ENCODE measurements at places on chromosomes 12 and 14.

DNA sequence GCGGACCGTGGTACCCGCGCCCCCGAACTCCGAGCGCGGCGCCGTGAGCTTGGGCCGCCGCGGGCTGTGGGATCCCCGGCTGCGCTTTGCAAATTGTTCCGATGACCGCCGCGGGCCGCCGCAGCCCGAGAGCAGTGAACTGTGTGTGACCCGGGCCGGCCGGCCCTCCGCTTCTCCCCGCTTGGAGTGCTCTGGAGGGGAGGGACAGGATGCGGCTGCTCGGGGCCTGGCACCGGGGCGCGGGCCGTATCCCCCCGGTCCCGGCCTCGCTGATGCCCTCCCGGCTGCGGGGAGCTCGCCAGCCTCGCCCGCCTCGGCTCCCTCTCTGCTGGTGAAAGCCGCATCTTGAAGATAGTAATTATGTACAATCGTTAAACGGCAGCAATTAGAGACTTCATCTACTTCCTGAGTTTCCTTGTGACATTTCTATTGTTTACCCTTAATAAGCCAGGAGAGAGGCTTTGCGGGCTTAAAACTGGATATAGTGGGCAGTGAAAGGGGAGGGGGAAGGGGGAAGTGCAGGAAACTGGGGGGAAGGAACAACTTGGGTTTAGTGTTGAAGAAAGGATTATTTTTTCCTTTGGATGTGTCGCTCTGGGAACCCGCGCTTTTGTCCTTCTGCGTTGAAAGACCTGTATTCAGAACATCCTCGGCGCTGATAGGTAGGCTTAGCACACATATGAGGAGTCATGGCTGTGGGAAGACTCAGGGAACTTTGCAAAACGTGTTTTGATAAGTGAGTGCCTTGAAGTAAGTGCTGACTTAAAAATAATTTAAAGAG, 1.2 kb downstream of the PELI2 start:
- peak; percentile 25 for DNase-seq

DNA sequence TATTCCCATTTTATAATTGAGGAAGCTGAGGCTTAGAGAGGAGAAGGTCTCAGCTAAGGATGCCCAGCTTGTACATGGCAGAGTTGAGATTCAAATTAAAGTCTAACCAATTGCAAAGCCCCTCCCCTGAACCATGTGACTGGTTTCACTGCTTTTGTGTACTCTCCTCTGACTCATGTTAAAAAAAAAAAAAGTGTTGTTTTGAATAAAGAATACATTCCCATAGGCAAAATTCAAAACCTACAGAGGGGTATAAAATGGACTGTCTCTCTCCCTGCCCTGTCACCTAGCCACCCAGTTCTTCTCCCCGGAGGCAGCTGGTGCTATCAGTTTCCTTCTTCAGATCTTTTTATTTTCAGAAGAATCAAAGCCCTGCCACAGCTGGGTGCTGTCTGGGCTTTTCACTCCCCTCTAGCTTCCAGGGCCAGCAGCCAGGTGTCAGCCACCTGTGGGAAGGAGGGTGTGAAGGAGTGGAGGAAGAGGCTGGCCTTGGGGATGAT, 5.4 kb downstream of the PSMD9 start:
- DNase-seq, result peak; percentile 50

- DNase-seq, result no peak
Observed at GRCh38 chr14:24232645-24233537, at the start of gene GMPR2. TSS of gene GMPR2 (plus strand) at chr14:24232929. CDS start at chr14:24233254, 325 bp downstream.

GRCh38 chr14:88488897-88489296, 65.9 kb downstream of the PTPN21 start:
- DNase-seq, result no peak

GRCh38 chr14:75548544-75548943, 26.3 kb downstream of the BATF start:
- DNase-seq, result peak; percentile 76

- DNase-seq, result no peak
Observed at GRCh38 chr12:49733219-49734017, 7.9 kb upstream of the TMBIM6 start.

GRCh38 chr12:80622271-80622670, 85.2 kb upstream of the MYF6 start:
- DNase-seq, result peak; percentile 26

- peak; percentile 67 for DNase-seq
Observed at GRCh38 chr12:88418856-88419497, 161.3 kb downstream of the KITLG start.

DNA sequence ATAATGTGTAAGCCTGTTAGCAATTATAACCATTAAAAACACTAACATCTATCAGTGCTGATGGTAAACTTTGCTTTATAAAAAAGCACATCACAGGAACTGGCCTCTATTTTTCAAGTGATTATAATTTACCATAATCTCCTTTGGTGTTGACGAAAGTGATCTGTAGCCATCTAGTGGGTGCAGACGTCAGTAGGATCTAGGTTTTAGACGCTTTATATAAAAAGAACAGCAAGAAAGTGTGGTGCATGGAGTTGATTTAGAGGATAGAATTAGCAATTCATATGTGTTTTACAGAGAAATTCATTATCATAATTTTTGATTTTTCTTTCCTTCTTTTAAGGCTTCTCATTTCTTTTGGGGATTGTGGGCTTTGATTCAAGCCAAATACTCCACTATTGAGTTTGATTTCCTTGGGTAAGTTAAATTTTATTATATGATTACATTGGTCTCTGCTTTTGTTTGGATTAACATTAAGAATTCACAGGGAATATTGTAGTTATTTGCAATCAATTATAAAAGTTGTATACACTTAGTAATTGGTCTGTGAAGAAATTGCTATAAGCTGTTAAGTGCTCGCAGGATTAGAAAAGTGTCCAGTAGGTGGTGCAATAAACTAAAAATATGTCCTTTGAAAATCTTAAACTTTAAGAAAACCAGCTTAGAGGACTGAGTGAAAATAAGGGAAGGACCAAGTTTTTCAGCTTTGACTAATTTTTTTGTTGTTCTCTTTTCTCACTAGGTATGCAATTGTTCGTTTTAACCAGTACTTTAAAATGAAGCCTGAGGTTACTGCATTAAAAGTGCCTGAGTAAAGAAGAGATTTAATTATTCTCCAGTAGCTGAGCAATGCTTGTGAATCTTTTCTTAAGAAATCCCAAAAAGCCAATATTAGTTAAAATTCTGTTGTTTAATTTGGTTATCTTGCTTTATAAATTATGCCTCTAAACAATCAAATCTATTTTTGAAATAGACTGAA, 59.5 kb downstream of the ETNK1 start:
- DNase-seq, result peak; percentile 46

- DNase-seq, result peak; percentile 84
Observed at GRCh38 chr14:60757567-60758002, 23.0 kb downstream of the MNAT1 start.

DNA sequence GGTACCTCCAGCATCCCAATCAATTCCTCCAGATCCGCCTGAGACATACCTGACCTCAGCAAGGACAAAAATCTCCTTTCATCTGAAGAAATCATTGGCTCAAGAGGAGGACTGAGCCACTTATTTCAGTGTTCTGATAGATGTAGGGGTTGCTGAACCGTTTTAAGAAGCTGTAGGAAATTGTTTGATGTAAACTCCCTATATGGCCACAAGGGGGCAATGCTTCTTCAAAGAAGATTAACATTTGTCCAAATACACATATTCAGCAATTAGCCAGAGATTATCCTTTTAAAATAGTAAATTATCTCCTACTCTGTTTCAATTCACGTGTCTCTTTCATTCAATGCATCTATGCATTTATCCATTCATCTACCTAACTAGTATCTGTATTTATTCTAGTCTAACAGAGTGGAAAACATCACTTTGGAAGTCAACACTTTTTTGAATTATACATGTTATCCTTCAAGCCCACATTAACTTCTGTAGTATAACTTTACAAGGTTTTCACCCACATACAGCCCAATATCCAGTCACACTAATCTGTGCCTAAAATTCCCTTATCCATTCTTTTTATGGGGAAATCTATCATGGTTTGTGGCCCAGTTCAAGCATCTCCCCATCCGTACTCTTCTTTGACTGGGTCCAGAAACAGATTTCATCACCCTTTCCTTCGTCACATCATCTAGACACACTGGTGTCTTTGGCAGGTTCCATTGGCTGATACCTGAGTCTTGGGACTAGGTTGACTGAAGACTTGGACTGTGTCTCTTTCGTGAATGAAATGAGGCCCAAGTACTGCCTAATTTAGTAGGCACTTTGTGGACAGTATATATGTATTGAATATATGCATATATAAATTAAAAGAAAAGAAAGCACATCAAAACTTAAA, 411.0 kb upstream of the OR4E1 start:
- peak; percentile 14 for DNase-seq

- DNase-seq, result peak; percentile 36
Observed at GRCh38 chr14:99481745-99482099, 513 bp downstream of the CCNK start.

DNA sequence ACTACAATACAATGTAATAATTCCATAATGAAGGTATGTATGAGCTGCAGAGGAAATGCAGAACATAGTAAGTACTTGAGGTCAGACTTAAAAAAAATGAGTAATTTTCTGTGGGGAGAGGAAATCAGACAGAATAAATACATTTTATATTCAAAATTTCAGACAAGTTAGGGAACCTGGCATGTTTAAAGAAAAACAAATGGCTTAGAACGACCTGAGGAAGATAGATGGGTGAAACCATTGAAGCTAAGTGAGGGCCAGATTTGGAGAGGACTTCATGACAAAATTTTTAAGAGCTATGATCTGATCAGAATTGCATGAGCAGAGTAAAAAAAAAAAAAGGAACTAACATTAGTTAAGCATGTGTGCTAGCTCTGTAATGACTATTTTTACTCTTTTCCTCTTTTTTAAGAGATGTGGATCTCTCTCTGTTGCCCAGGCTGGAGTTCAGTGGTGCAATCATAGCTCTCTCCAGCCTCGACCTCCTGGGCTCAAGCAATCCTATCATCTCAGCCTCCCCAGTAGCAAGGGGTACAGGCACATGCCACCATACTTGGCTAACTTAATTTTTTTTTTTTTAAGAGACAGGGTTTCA, 157.6 kb upstream of the PDE3A start:
- no peak for DNase-seq

DNA sequence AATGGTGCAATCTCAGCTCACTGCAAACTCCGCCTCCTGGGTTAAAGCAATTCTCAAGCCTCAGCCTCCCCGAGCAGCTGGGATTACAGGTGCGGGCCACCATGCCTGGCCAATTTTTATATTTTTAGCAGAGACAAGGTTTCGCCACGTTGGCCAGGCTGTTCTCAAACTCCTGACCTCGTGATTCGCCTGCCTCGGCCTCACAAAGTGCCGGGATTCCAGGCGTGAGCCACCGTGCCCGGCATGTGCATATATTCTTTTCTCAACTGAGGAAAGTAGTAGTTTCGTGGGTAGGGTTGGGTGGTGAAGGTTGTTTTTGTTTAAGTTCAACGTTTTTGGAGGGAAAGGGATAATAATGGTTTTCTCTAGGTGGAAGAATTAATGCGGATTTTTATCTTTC, 94.2 kb upstream of the CEP83 start:
- no peak for DNase-seq

- peak; percentile 68 for DNase-seq
Observed at GRCh38 chr12:109098183-109098604, 797 bp downstream of the UNG start.

- DNase-seq, result peak; percentile 62
Observed at GRCh38 chr12:93706824-93707223, 29.6 kb downstream of the CRADD start.

DNA sequence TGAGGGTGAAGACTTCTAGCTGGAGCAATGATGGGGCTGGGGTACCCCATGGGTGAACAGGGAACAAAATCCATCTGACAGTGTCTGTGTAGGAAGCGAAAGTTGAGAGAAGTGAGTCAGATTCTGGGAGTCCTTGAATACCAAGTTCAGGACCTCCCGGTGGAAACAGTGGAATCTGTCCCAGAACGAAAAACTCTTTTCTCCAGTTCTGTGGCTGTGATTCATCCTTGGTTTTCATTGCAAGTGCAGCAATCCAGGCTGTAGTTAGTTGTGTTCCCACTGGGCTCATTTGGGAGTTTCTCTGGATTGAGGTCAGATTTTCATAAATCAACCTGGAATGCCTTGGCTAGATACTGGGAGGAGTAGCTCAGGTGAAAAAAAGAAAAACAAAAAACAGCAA, 120.7 kb downstream of the C12orf75 start:
- DNase-seq, result no peak

DNA sequence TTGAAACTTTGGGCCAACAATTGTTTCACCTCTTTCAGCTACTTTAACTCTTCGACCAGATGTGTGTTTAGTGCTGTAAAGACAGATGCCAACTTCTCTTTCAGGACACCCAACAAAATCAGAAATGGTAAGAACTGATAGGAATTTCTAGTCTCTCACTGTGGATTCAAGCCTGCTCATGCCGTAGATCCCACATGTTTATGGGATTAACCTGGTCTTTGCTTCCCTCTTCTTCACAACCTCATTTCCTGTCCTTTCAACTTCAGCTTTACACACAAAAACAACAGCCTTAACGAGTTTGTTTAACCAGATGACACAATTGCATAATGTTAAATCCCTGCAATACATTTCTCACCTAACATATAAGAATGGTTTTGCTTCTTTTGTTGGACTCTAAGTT, 1031.9 kb upstream of the LRFN5 start:
- no peak for DNase-seq

- no peak for DNase-seq
Observed at GRCh38 chr12:121822393-121823100, 18.7 kb downstream of the SETD1B start.

- DNase-seq, result no peak
Observed at GRCh38 chr12:41656454-41656853, 468.3 kb downstream of the PDZRN4 start.

DNA sequence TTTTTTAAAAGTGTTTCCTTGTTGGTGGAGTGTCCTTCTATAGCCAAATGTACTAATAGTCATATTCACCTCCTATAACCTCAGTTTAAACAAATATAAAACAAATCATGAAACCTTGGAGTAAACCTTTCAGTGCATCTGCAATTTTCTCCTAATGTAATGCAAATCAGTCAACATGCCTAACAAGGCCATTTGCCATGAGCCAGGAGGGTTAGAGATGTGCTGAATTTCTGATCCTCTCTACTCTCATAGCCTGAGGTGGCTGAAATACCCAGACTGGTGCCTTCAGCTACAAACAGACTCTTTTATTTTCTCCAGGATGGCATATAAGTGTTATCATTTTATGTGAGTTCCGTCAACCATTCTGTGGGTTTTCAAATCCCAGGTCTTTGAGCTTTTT, 908.1 kb downstream of the GALC start:
- no peak for DNase-seq

All from fibroblast of gingiva (primary cell).